NCI-H524 treated with DMSO at 0.1 percent for 48 hours (cell line): ENCODE measurements at places on chromosomes 13 and 19.
A peak's percentile ranks its signal among the peaks of the same experiment; 100 is the strongest.

GRCh38 chr13:105979131-105980011 lies 556.1 kb downstream of the EFNB2 start:
- no peak for DNase-seq

DNA sequence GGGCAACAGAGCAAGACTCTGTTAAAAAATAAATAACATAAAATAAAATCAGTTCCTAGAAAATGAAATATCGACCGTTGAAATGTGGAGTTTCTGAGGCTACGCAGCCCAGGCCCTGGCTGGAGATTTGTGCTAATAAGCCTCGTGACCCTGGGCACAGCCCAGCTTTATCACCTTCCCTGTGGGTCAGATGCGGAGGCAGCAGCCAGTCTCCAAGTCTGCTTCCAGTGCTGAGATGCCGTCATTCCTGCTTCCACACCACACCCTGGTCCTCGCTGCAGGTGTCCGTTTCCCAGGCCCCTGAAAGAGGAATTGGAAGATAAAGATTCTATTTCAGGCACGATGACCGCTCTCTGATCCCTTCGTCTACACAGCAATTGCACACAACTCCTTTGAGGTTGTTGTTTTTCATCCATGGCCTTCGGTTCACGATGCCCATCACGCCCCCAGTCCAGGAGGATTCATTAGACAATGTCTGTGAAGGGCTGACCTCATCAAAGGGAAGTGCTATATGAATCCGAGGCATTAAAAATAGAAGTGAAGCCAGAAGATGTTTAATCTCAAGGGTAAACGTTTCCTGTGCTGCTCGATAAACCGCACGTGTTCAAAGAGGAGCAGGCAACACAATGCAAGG lies 48.3 kb upstream of the ATP11A start:
- no peak for DNase-seq

DNA sequence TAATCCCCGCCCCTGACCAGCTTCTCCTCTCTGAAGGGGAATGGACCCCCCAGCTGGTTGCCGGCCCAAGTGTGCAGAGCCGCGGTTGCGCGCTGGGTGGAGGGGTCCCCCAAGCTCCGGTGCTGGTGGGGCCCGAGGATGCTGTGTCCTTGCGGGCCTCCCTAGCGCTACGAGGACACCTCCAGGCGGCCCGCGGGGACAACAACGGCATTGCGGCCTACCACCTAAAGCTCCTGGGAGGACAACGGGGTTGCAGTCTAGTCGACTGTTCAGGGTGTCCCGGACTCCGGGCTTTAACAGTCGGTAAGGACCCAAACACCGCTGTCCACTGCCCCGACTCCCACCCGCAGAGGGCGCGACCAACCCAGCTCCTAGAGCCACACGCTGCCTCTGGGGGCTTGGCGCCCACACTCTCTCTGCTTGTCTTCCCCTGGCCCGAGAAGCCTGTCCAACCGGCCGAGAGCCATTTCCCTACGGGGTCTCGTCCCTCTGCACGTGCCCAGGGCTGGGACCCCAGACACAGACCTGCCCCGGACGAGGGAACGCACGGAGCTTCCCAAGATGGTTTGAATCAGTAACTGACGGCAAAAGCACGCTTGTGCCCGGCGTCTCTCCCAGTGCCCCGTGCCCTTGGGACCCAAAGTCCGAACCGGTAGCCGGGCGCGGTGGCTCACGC lies 927 bp upstream of the SDHAF1 start:
- DNase-seq = no peak

GRCh38 chr19:14968247-14968646 lies 11.4 kb downstream of the SLC1A6 start:
- no peak for DNase-seq

- no peak for DNase-seq
These were observed at the start of gene ATXN8OS for GRCh38 chr13:70107498-70108281. ATXN8OS (plus strand) TSS chr13:70107826.

DNA sequence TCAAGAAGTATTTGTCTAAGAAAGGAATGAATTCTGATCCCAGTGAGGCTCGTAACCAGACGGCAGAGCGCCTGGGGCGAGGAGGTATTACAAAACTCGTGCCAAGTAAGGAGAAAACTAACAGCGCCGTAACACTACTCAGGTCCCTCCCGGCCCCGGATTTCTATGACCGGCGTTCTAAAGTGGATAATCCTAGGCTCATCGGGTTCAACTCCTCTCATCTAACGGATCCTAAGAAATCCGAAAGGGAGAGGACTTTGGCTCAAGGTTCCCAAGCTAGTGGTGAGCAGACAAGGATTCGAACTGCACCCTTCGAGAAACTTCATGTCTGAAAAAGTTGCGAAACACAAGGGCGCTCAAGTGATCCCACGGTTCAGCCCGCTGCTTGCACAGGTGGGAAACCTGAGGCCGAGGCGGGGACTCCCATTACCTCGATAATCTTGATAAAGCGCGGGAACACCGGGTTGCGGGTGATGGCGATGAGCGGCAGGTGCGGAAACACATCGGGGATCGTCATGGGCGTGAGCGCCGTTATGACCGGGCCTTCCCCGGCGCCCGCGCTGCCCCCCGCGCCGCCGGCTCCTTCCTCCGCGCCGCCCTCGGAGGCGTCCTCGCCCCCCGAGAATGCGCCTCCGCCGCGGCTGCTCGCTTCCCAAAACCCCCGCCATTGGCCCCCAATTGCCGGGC lies 529 bp downstream of the LONP1 start:
- DNase-seq = no peak

GRCh38 chr13:111484141-111484925 lies 163.9 kb downstream of the TEX29 start:
- no peak for DNase-seq

GRCh38 chr19:56567274-56568120 lies at the start of gene ZNF470:
ZNF470 (plus strand) TSS chr19:56567468; CDS start chr19:56570312, 2,844 bp downstream.
- peak; percentile 46 for DNase-seq

DNA sequence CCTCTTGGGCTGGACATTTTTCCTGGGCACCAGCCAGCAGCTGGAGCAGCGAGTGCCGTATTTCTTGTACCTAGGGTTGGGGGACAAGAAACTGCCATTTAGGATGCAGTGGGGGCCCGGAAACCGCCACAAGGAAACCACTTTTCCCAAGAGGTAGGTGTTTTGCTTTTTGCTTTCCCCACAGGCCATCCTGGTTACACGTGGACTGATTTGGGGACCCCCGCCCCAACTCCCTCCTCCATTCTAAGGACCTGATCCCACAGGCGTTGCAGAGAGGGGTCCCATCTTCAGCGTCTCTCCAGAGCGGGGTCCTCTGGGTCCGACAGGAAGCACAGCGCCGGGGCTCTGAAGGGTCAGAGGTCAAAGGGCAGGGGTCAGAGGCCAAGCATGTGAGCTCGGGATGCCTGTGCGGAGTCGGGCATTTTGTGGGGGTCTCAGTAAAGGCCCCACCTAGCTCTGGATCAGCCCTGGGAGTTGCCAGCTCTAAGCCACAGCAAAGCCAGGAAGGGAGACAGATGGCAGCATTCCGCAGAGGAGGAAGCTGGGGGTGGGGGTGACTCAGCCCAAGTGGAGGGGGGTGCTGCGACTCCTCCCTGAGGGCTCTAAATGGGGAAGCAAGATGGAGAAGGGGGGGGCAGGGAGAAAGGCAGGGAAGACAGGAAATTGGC lies 4.3 kb downstream of the ZGLP1 start:
- DNase-seq = no peak

DNA sequence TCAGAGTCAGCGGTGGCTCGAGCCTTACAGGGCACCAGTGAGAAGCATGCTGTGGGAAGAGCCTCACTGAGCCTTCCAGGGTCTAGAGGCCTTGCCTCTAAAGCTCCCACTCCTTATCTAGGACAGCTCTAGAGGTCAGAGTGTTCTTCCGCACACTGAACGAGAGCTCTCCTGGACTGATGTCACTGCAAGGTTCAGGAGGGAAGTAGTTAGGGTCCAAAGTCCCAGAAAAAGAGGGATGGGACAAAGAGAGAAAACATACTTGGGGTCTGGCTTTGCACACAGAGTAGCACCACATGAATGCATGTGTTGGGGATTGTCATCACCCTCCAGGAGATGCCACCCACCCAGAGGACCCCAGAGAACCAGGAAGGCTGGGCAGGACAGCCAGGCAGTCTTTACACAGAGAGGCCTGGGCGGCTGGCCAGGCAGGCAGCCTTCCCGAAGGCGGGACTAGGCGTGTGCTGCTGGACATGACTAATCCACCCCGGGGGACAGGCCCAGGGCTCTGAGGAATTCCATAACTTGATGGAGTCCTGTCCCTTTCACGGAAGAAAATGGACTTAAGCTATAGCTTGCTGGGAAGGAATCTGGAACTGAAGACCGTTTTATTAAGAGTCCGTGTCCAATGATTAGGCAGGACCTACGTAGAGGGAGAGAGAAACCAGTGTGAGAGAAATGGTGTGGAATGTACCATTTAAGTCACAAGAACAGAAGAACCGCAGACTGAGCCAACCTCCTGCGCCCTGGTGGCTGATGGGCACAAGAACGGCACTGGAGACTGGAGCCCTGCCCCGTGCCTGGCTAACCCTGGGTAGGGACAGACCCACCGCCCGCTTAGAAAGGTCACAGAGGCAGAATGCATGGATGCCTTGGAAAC lies 16.6 kb upstream of the EPHX3 start:
- no peak for DNase-seq

GRCh38 chr19:18093439-18094161 lies 4.0 kb upstream of the MAST3 start:
- peak; percentile 59 for DNase-seq

DNA sequence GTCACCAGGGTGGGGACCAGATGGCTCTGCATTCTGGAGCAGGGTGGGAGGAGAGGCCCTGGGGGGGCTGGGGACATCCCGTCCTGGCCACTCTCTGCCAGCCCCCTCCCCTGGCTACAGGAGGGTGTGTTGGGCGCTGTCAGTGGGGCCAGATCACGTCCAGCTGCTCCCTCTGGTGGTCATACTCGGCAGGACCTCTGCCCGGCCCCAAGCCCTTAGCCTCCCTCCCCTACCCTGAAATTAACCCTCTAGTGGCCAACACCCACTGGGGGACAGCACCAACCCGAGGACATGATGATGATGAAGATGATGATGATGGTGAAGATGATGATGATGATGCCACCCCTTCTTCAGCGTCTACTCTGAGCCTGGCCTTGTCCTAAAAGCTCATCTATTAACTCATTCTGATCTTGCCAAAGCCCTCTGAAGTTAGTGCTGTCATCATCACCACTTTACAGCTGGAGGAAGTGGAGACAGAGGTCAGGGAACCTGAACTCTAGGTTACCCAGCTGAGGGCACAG lies 590 bp upstream of the LGI4 start:
- DNase-seq = peak; percentile 28

GRCh38 chr13:31826521-31826920 lies 87.2 kb downstream of the RXFP2 start:
- no peak for DNase-seq

- no peak for DNase-seq
These were observed 1091.8 kb downstream of the PCDH9 start for GRCh38 chr13:66138172-66138811.

DNA sequence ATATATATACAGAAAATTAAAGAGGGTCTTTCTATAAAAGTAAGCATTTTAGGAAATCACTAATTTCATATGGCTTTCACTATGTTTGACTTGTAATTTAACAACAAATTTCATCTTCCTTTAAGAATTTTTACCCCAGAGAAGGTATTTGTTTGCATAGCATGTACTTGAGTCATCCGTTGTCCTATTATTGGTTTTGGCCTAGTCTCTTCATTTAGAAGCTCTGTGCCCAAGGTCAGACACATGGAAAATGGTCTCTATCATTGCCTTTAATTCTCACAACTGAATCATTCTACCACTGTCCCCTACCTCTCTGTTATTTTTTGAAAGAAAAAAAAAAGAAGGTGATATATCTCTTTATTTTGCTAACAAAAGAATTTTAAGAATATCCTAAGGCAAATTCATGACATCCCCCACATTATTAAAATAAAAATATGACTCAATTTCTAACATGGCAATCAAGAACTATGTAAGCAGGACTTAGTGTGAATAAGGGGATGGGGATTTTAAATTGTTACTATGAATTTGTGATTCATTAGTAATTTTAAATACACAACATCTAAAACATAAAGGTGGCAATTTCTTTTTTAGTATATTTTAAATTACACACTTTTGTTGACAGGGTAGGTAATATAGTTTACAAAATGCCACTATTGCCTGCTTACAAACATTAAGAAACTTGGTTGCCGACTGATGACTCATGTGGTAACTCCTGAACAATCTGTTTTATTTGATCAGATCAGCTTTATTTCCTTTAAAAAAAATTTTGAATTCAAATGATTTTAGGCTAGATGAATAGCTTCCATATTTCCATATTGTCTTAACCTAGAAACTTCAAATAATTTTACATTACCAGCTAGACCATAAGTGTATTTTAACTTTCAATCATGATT lies 13.9 kb downstream of the SLITRK5 start:
- DNase-seq = no peak

DNA sequence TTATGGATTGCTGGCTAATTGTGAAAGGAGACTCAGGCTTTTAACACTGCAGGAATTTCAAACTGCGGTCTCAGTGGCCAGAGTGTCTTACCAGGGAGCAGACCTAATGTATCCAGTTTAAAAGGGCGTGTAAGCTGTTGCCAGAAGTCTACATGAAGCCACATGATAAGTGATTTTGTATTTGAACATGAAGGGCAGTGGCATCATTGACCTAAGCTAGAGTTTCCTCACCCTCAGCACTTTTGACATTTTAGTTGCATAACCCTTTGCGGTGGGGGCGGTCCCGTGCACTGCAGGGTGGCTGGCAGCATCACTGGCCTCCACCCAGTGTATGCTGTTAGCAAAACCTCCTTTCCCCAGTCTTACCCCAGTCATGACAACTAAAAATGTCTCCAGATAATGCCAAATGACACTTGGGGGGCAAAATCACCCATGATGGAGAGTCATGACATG lies 23.7 kb upstream of the GPR18 start:
- no peak for DNase-seq
